Activated T-cell treated with anti-CD3 and anti-CD28 coated beads for 1 hour (primary cell): ENCODE measurements at places on chromosomes 4 and X.

DNA sequence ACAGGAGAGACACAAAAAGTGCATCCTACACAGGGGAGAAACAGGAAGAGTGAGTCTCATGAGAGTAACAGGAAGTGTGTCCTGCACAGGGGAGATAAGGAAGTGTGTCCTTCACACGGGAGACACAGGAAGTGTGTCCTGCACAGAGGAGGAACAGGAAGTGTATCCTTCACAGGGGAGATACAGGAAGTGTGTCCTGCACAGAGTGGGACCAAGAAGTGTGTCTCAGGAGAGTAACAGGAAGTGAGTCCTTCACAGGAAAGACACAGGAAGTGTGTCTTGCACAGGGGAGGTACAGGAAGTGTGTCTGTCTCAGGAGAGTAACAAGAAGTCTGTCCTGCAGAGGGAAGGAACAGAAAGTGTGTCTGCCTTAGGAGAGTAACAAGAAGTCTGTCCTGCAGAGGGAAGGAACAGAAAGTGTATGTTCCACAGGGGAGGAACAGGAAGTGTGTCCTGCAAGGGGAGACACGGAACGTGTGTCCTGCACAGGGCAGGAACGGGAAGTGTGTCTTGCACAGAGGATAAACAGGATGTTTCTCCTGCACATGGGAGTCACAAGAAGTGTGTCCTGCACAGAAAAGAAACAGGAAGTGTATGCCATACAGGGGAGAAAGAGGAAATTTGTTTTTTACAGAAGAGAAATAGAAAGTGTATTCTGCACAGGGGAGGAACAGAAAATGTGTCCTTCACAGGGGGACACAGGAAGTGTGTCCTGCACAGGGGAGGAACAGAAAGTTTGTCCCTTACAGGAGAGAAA, 102.0 kb downstream of the ARSF start:
- no peak for DNase-seq

- DNase-seq, result no peak
These were observed 621.7 kb upstream of the HS3ST1 start for GRCh38 chr4:12050357-12050756.

GRCh38 chrX:148530464-148531077, 30.2 kb downstream of the AFF2 start:
- no peak for DNase-seq

- DNase-seq, result no peak
These were observed 28.9 kb downstream of the ZFX start for GRCh38 chrX:24178441-24178840.

- DNase-seq, result no peak
These were observed 17.1 kb upstream of the PDE6B start for GRCh38 chr4:608236-608635.

DNA sequence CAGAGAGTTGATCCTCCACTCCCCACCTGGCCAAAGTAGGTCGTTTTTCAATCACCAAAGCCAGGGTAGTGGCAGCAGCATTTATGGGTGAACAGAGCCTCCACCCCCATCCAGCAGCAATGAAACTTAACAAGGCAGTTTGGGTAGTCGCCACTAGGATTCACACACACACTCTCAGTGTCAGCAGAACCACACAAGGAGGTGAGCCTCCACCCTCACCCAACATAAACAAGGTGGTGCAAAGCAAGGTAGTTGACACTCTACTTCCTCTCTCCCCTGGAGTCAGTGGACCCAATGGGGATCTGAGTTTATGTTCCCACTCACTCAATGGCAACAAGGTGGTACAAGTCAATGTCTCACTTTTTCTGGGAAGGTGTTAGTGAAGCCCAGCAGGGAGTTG, 50.4 kb upstream of the CCDC149 start:
- DNase-seq, result no peak
